Stimulated activated CD4-positive, alpha-beta T cell treated with anti-CD3 and anti-CD28 coated beads, Interleukin-15, amount 100 ng/mL, for 1 hour (primary cell): ENCODE measurements at places on chromosomes 7 and 10.

GRCh38 chr10:75950997-75951589, 519.7 kb downstream of the LRMDA start:
- no peak for DNase-seq

DNA sequence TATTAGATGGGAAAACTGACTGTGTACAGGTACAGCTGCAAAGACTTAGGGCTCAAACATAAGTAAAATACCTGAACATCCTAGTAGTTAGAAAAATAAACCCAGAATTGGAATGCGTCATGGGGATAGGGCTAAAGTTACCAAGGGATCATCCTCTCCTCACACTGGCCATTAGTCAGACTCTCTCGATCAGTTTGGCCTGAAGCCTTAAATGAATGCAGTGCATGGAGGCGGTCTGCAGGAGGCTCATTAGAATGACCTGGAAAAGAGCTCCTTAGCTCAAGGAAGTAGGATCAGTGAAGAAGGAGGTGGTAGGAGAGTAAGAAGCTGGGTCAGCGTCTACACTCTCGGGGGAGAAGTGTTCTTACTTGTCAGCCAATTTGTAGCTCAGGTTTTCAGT, 35.3 kb downstream of the DENND2A start:
- no peak for DNase-seq

DNA sequence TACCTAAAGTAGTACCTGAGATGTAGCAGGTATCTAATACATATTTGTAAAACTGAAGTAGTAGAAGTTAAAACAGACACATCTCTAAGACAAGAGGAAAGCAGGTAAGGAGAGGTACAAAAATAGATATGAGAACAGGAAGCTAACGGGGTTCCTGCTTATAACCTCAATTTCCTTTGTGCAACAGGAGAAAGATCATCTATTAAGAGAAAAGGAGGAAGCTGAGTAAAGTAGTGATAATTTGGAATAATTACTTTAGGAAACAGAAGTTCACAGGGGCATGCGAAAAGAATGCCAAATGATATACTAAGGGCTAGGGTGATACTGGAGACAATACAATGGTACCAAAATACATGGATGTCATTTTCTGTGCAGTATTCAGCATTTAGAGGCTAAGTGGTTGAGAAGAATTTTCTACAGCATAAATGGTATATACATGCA, 108.7 kb downstream of the NRBF2 start:
- DNase-seq: no peak

DNA sequence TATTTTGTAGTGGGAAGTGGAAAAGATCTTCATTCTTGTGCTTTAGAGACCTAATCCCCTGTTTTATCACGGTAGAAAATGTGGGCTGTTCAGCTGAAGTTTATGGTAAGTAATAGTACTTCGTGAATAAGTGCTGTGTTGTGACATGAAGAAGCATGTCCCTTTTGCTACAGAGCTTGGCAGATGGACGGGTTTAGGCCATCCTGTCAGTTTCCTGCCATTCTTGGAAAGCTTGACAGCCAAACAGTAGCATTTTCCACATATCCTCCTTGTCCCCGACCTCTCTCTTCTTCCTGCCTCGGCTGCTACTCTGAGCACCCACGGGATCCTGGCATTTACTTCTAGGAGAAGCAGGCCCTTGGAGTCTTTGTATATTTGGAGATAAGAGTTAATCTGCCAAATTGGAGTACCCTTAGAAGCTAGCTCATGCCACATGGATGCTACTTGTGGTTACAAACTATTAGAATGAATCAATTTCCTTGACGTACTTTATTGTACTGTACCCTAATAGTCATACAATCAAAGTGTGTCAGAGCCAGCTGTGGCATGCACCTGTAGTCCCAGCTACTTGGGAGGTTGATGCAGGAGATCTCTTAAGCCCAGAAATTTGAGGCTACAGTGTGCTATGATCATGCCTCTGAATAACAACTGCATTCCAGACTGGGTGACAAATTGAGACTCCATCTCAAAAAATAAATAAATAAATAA, 39.2 kb downstream of the PNLIPRP3 start:
- no peak for DNase-seq

GRCh38 chr10:110610308-110610774, 33.8 kb upstream of the RBM20 start:
- DNase-seq: no peak

GRCh38 chr7:128831994-128832879, 2.0 kb downstream of the FLNC start:
- no peak for DNase-seq

DNA sequence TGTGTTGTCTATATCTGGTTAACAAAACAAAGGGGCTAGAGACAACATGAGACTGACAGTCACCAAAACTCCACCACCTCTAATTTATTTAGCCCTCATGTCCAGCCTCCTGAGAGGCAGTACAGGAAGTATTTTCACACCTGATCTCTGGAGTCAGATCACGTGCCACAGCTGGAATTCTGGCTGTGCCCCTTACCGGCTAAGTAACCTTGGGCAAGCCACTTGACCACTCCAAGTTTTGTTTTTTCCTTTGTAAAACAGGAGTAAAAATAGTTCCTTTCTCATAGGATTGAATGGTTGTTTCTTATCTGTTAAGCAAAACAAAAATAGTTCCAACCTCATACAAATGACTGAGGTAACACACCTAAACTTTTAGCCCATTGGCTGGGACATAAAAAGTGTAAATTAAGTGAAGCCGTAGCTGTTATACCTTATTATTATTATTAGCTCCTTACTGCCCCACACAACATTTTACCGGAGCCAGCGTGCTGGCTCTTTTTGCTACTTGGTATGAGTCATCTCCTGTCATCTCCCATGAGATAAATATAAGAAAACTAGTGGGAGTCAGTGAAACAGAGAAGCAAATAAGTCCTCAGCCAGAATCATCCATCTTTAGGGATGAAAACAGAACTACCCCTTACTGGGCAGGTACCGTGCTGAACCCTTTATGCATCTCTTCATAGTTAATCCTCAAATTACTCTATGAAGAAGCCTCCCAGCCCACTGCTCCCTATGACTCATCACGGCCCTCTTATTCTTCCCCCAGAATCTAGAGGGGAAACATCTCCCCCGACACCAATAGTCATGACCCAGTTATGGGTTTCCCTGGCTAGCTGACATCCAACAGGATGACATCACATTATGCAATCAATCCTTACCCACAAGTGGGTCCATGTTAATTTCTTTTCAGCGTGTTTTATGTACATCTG, 44.9 kb downstream of the PPP1R3C start:
- no peak for DNase-seq

DNA sequence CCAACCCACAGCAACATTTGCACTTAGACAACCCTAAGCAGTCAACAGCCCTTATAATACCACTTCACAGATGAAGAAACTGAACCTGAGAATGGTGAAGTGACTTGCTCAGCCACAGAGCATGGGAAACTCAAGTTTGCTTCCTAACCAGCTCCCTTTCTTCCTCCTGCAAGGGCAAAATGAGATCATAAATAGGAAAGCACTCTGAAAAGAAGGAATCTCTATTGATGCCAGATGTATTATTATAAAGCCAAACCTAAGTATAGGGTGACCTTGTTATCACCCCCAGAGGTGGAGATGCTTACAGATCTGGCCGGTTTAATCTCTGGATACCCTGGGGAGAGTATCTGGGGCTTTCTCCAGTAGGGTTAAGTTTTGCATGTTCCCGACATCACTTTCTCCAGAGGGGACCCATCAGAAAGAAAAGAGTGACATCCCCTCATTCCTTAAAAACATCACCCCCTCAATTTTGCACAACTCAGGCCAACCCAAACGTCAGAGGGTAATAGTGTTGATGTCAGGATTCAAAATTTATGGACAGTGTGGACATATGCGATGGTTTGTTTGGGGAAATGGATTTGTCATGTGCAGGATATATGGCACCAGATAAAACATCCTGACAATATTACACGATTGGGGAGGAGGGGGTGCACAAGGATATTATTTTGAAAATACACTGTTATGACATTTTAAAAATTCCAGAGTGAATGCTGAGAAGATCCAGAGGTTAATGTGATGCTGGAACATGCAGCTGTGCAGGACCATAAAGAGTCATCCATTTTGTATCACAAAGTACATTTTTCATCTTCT, 24.0 kb upstream of the XPNPEP1 start:
- DNase-seq: no peak

- DNase-seq: no peak
These were observed 95.0 kb upstream of the POM121L12 start for GRCh38 chr7:52940481-52940880.

DNA sequence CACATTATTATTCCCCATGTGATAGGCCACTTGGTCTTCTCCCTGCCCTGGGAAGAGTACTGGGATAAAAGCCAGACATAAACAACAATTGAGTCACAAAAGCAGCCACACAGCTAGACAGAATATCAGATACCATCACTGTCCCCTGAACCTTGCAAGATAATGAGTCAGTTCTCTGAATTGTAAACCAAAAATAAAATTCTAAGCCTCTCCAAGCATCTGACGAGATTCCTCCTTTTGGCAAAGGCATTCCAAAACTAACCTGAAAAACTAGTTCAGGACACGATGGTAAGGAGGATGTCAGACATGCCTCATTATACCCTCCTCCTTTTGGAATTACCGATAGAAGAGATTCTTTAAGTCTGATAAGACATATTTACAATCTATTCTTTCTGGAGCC, 450.7 kb downstream of the HTR7 start:
- DNase-seq: no peak

DNA sequence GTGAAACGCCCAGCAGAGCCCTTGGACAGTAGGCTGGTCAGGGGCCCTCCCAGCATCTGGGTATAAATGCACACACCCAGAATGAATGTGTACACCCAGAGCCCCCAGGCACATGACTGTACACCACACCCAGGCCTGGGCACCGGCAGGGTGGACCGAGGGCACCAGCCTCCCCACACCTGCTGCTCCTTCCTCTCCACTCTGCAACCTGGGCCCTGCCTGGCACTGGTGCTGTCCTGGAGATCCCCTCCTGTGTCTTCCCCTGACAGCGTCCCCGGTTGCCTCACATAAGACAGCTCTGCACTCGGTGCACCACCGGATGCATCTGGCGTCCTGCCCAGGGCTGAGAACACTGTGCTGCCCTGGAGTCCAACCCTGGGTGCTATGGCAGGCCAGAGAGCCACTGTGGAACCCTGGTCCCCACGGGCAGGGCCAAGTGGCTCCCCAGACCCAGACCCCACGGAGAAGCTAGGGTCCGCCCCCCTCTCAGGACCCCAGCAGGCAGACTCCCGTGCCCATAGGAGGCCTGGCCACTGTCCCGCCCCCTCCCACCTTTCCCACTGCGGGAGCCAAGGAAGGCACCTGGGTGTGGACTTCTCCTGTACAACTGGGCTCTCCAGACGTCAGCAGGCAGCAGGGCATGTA, 6.6 kb downstream of the RASGEF1A start:
- DNase-seq: no peak

DNA sequence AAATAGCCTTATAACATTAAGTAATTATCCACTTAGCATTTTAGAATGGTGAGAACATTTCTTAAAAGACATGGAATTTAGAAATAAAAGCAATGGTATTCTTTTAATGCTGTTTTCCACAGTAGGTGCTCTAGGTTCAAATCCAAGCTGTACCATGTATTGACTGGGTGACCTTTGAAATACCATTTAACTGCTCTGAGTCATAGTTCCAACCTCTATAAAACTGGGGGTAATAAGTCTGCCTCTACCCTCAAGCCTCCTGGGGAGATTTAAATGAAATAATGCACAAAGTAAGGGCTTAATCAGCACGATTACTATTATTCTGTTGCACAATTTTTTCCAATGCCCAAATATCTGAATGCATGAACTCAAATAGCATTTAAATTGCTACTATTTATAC, 236.4 kb upstream of the CCDC6 start:
- DNase-seq: no peak
